Cardiac fibroblast (primary cell): ENCODE measurements at places on chromosomes 7 and 10.
A peak's percentile ranks its signal among the peaks of the same experiment; 100 is the strongest.

GRCh38 chr7:41579961-41580935 is 122.6 kb downstream of the INHBA start:
- DNase-seq = peak; percentile 65

DNA sequence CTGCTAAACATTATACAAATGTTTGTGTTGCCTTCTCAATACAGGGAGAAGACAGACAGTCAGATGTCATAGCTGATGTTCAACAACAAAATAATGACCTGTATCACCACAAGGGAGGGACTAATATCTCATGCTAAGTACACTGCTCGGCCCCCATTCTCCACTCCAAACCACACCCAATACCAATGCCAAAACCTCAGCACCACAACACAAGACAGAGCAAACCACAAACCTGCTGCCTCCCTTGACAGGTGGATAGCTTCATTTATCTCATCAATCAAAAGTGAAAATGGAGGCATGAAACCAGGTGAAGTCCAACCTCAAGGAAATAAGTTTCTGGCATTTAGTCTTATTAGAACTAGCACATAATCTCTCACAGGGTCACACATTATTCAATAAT is 109.5 kb downstream of the PARD3 start:
- DNase-seq = no peak

- peak; percentile 84 for DNase-seq
These were observed 4.9 kb downstream of the GCK start for GRCh38 chr7:44184206-44184872.

GRCh38 chr7:103702454-103702853 is 256.4 kb upstream of the SLC26A5 start:
- no peak for DNase-seq

DNA sequence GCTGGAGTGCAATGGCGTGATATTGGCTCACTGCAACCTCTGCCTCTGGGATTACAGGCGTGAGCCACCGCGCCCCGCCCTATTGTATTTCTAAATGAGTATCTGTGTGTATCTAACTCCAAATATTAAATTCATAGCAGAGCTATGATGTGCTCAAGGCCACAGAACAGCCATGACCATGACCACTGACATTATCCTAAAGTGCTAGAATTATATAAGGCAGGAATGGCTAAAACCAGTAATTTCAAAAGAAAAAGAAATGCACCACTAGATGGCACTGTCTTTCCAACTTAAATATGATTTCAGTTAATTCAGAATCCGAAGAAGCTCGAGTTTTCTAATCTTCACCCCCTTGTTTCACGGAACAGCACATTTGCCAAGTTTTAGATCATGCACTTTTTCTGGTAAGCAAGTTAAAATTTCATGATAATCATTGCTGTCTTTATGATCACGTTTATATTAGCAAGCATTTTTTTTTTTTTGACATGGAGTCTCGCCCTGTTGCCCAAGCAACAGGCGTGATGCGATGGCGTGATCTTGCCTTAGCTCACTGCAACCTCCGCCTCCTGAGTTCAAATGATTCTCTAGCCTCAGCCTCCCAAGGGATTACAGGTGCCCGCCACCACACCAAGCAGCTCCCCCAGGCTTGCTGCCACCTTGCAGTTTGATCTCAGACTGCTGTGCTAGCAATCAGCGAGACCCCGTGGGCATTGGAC is 65.3 kb downstream of the OR13A1 start:
- peak; percentile 76 for DNase-seq

GRCh38 chr10:34002896-34003295 is 668.4 kb upstream of the NRP1 start:
- DNase-seq = no peak

- no peak for DNase-seq
These were observed 131.2 kb downstream of the HDAC9 start for GRCh38 chr7:18626717-18627116.

DNA sequence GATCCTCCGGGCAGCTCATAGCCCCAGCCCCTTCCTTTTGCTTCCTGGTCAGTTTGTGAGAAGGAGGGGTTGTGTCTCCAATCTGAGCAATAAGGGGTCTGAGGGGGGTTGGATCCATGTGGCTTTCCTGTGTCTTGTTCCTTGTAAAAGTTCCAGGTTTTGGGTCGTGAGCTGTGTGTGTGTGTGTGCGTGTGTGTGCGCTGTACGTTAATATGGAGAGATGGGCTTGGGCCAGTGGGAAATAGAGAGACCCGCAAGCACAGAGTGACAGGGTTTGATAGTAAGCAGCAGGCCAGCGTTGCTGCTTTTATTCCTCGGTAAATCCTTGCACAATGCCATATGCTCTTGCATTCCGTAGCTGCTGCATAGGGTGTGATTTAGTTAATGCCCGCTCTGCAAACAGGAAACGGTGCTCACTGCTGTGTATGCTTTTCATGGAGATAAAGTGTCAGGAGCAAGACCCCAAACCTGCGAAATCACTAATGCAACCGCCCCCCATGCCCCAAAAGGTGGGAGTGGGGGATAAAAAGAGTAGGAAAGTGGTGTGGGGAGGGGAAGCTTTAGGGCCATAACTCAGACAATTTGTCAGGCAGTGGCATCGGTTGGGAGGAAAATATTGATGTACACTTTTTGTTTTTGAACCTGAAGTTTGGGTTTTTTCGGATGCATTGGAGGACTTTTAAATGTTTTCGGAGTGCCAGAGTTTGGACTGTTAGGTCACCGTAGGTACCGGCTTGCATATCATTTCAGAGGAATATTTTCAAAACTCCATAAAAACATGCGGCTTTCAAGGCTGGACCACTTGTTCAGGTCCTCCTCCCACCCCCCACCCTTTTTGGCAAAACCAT is 108.7 kb downstream of the TCF7L2 start:
- peak; percentile 74 for DNase-seq

GRCh38 chr10:101137271-101137670 is 6.2 kb downstream of the TLX1 start:
- no peak for DNase-seq

- no peak for DNase-seq
These were observed 30.8 kb upstream of the VSIR start for GRCh38 chr10:71804077-71804476.

DNA sequence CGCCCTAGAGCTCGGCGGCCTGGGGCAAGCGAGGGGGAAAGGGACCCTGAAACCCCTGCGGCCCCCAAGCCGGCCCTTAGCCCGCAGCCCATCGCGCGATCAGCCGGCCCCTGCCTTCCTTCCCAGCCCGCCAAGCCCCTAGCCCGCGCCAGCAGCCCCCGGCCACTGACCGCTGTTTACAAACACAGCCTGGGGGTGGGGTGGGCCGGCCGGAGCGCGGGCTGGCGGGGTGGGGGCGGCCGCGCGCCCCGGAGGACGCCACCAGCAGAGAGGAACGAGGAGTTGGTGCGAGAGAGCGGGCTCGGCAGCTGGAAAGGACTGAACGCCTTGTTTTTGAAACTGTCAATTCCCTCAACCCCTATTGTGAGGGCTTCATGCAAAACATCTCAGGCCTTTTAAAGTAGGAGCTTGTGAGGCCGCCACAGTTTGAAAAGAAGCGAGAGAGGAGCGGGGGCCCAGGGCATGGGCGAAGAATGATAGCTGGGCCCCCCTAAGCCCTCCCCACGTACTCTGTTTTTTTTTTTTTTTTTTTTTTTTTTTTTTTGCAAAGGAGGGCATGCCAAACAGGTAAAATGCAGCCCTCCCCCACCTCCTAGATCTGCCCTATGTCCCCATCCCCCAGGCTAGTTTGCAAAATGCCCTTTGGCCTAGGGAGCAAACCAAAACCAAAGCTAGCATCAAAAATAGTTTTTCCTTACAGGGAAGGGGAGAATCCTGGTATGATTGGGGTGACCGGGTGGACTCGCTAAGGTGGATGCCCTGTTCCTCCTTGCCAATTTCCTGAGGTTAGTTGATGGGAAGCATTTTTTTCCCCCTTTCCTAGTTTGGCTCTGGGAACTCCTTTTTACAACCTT is 15.0 kb downstream of the SKIDA1 start:
- DNase-seq = no peak

DNA sequence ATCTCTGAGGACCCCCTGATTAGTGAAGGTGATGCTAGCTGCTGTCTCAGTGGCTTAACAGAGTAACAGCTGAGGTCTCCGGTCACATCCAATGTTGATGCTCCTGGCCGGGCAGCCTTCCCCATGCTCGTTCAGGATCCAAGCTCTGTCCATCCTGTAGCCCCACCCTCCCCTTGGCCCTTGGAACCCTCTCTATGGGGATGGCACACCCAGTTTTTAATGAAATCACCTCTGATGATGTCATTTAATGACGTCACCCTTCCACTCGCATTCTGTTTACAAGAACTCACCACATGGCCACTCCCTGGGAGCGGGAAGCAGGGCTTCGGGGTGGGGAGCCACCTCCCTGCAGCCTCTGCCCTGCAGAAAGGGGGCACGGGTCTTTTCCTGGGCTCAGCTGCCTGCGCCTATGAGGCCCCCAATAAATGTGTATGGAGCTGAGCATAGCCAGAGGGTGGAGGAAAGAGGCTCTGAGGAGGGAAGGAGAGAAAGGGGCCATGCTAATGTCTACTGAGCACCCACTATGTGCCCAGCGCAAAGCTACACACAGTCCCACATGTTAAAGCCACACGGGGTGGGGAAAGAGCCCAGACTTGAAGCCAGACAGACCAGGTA is 95.5 kb downstream of the OAT start:
- DNase-seq = no peak

DNA sequence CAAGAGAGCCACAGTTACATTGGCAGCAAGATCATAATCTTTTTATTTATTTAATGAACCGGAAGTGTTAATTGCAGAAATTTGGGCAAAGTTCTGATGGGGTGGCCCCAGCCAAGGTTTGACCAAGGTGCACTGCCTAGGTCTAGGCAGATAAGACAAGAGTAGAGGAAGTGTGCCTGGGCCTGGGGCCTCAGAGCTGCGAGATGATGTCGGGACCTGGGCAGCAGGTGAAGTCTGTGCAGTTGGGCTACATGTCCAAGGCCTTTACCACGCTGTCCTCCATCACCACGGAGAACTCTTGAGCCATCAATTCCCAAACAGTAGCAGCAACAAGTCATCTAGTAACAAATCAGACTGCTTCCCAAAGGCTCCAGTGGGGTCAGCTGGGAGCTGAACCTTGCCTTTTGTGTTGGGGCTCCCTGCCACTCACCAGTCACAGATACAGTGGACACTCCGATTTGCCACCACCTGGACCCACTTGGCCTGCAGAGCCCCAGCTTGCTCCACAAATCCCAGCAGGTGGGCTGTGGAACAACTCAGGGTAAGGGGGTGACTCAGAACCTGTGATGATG is 52.5 kb upstream of the COMTD1 start:
- DNase-seq = no peak

DNA sequence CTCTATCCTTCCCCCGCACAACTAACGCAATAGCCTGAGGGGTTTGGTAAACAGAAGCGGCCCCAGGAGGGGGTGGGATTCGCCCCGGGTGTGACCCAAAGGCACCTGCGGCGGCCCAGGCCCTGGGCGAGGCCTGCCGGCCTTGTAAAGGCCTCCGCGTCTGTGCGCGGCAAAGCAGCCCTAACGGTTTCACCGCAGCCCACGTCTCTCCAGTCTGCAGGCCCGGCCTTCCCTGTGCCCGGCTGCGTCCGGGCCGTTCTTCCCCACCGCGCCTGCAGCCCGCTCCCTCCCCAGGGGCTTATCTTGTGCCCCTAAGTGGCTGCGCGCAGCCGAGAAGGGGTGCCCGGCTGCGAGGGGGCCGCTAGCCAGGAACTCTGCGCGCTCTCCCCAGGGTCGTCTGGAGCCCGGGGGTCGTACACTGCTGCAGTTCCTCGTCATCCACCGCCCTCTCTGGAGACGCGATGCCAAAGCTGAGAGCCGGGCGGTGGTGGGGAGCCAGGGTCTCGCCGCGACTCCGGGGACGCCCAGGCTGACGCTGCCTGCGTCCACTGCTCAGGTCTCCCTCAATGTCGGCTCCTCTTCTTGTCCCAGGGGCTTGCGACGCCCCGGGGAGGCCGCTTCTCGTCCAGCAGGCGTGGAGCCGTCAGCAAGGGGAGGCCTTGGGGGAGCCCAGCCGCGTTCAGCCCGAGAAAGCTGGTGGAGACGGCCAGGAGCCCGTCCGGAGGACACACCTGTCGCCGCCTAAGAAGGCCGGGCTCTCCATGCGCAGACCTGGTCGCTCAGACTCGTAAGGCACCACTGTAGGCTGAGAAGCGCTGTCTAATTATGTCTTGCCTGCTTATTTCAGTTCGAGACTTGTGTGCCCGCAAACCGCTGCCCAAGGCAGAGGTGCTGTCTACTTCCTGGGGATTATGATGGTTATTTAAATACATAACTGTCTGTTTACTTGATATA is 132.3 kb downstream of the SPAG6 start:
- DNase-seq = no peak

- DNase-seq = peak; percentile 41
These were observed 4.9 kb downstream of the SRRM3 start for GRCh38 chr7:76206633-76207032.

GRCh38 chr7:14400271-14400670 is 410.8 kb upstream of the ETV1 start:
- no peak for DNase-seq

DNA sequence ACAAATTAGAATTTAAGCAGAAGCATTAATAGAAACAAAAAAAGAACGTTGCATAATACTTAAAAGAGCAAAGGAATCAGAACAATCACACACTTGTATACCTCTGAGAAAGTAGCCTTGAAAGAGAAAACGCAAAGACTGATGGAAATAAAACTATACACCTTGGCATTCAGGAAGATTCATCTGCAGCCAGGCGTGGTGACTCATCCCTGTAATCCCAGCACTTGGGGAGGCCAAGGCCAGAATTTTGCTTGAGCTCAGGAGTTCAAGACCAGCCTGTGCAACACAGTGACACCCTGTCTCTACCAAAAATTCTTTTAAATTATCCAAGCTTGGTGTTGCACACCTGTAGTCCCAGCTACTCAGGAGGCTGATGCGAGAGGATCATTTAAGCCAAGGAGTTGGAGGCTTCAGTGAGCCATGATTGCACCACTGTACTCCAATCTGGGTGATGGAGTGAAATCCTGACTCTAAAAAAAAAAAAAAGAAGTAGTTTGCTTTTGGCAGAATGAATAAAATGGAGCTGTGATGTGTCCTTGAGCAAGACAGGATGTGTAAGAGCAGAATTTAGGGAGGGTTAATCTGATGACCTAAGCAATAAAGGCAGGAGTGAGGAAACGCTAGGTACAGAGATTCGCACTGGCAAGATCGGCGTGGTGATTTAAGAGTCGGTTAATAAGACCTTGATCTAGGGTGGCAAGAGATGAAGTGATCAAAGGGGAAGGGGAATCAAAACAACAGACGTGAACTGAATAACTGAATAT is 75.8 kb upstream of the NRP1 start:
- DNase-seq = peak; percentile 26

- no peak for DNase-seq
These were observed 3.3 kb upstream of the PCBD1 start for GRCh38 chr10:70891627-70892026.

- peak; percentile 68 for DNase-seq
These were observed 1.1 kb downstream of the RRP12 start for GRCh38 chr10:97399843-97400545.
